Transverse colon (tissue), 4 donors: ENCODE measurements at places on chromosomes 6 and 20.
A peak's percentile ranks its signal among the peaks of the same experiment; 100 is the strongest.

DNA sequence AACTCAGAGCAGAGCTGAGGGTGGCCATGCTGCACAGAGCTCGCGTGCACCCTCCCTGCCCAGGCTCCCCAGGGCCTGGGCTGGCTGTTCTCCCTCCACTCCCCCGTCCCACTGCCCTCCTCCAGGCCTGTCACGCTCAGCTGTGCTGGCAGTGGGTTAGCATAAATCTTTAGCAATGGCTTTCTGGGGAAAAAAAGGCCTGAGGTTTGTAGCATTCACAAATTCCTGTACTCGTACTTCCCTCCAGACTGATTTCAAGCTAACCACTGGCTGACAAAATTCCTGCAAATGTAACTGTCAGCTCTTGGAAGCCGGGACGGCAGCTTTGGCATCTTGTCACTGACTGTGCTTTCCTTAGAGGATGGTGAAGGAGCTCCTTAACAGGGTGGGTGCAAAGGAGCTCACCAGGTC, 22.3 kb upstream of the SMOC2 start:
- DNase-seq = no peak
- H3K27me3 ChIP-seq = no peaks in the 10 kb centered on the region
- no peak overlapping the region for H3K4me3 ChIP-seq
- H3K4me1 ChIP-seq = no peaks in the 10 kb centered on the region

DNA sequence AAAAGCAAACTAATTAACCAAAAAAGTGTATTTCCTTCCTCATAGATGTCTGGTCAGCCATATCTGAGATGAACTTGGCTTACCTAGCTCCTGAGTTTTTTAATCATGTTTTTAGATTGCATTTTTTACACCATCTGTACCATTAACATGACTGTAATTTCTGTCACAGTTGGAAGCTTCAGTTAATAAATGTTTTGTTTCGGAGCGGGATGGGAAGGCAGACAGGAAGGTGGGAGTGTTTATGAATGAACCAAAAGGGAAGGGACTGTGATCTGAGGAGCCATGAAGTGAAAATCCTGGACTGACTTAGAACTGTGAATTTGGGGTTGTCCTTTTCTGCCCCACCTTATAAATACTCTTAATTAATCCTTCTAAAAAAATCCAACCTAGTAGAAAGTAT, 445.6 kb upstream of the SOX4 start:
- DNase-seq = no peak
- H3K36me3 ChIP-seq = no peaks in the 10 kb centered on the region
- H3K27ac ChIP-seq = no peak overlapping the region
- no peaks in the 10 kb centered on the region for H3K27me3 ChIP-seq
- no peaks in the 10 kb centered on the region for H3K4me1 ChIP-seq

DNA sequence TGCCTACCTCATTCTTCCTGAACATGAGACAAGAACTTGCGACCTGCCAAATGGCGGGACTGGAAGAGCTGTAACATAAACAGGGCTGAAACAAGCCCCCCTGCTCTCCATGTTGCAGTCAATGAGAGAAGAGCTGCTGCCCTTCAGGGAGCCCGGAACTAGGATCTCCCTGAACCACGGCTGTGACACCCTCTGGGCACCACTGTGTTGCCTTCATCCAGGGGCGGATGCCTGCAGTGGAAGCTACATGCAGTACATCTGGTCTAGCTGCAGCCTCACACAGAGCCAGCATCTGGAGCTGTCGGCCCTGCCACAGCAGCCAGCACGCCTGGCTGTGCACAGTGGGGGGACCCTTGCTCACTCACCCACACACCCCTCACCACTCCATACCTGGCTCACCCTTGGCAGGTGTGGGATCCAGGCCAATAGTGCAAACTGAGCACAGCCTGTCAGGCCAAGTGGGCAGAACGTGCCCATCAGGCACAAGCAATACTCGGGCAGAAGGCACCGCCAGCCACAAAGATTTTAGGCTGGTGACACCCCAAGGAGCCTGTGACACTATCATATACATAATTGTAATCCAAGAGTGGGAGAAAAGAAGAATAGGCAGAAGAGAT, 451.3 kb downstream of the HTR1B start:
- no peaks in the 10 kb centered on the region for H3K36me3 ChIP-seq
- H3K4me1 ChIP-seq = no peaks in the 10 kb centered on the region
- no peak overlapping the region for H3K27ac ChIP-seq
- no peak for DNase-seq
- H3K4me3 ChIP-seq = no peak overlapping the region
- no peaks in the 10 kb centered on the region for H3K27me3 ChIP-seq

DNA sequence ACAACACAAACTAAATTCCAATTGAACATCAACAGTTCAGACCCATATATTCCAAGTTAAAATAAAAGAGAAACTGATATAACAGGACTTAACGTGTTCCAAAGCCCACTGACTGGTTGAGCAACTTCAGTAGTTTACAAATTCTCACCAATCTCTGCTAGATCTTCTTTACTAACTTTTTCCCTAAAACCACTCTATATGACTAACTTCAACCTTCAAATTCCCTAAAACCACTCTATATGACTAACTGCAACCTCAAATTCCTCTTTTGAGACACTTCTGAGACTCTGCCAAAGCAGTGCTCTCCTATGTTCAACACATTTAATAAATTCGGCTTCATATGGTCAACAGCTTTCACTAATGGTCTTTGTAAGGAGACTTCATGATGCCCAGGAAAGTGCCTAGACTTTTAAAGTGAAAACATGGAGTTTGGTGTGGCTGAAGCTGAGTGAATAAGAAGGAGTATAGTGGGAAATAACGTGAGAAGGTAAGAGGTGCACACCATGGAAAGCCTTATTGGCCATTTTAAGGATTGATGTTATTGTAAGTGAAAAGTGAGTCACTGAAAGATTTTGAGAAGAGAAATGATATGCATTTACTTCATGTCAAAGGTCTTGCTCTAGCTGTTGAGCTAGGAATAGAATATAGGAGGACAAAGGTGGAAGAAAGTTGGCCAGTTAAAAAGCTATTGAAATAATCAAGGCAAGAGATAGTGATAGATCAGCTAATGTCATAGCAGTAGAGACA, 134.0 kb upstream of the HCRTR2 start:
- H3K4me3 ChIP-seq = no peak overlapping the region
- DNase-seq = no peak
- no peaks in the 10 kb centered on the region for H3K27me3 ChIP-seq
- no peak overlapping the region for H3K27ac ChIP-seq
- H3K4me1 ChIP-seq = no peaks in the 10 kb centered on the region

- peaks cover 5% of the 10 kb centered on the region for H3K4me1 ChIP-seq
- no peaks in the 10 kb centered on the region for H3K27me3 ChIP-seq
- DNase-seq = no peak
- H3K27ac ChIP-seq = no peak overlapping the region
- H3K4me3 ChIP-seq = no peak overlapping the region
- H3K36me3 ChIP-seq = no peaks in the 10 kb centered on the region
These were observed 104.3 kb downstream of the SLC23A2 start for GRCh38 chr20:4896971-4897497.

GRCh38 chr6:158149641-158150040, 18.4 kb downstream of the SERAC1 start:
- H3K4me3 ChIP-seq = no peak overlapping the region
- no peak for DNase-seq
- no peak overlapping the region for H3K27ac ChIP-seq
- no peaks in the 10 kb centered on the region for H3K4me1 ChIP-seq

DNA sequence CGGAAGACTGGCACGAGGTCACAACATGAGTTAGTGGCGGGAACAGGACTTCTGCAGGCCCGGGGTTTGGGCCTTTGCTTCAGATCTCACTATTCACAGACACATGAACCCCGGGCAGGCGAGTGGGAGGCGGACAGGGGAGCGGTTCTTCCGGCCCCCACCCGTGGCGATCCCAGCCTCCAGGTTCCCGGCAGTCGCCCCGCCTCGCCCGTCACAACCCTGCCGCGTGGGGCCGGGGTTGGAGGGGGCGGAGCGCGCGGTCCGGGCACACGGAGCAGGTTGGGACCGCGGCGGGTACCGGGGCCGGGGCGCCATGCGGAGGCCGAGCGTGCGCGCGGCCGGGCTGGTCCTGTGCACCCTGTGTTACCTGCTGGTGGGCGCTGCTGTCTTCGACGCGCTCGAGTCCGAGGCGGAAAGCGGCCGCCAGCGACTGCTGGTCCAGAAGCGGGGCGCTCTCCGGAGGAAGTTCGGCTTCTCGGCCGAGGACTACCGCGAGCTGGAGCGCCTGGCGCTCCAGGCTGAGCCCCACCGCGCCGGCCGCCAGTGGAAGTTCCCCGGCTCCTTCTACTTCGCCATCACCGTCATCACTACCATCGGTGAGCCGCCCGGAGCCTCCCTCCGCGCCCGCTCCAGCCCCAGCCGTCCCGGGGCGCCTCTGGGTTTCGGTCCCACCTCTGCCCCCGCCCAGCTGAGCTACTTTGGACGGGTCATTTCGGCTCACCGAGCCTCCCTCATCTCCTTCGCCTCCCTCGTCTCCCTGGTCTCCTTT, at the start of gene KCNK15:
TSS of gene KCNK15 (plus strand) at position 268 of the 769 bp plus-strand sequence. CDS start at position 314, 46 bp downstream.
- peak; percentile 34 for DNase-seq
- no peaks in the 10 kb centered on the region for H3K36me3 ChIP-seq
- H3K4me1 ChIP-seq = peaks cover 11% of the 10 kb centered on the region
- peak within 1 kb of the TSS; percentile 45 for H3K4me3 ChIP-seq
- H3K27ac ChIP-seq = no peak within 1 kb of the TSS
